Caco-2 (cell line): ENCODE measurements at places on chromosomes 4 and X.
A peak's percentile ranks its signal among the peaks of the same experiment; 100 is the strongest.

DNA sequence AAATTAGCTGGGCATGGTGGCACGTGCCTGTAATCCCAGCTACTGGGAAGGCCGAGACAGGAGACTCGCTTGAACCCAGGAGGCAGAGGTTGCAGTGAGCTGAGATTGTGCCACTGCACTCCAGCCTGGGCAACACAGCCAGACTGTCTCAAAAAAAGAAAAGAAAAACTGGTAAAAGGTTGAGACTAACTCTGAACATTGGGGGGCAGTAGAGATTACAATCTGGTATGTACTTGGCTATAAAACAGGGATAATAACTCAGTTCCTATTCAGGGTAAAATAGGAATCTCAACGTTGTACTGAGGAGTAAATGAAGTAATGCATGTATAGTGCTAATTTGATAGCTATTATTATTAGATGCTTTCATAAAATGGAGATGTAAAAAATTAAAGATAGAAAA is 12.5 kb upstream of the KLF8 start:
- no peak for DNase-seq

- peak; percentile 2 for DNase-seq
These were observed 108.6 kb downstream of the TBL1X start for GRCh38 chrX:9573282-9574106.

DNA sequence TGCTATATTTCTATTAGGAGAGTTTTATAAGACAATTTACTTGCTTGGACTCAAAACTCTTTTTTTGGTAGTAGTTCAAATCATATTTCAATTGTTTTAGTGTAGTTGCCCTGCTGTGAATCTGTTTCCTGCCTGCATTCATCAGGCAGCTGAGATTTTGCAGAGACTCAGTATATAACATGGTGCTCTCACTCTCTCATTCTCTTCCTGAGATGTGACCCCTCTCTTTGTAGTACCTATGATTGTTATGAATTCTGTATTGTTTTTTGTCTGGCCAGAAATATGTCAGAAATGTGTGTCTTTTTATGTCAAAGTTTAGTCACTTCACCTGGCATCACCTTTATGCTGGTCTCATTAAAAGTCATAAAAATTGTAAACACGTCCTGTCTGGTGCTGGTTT is 374.0 kb downstream of the RAPGEF2 start:
- no peak for DNase-seq

GRCh38 chr4:169215656-169216055 is 55.1 kb downstream of the SH3RF1 start:
- no peak for DNase-seq

- DNase-seq, result no peak
These were observed 182.9 kb downstream of the COX18 start for GRCh38 chr4:72886602-72887001.

DNA sequence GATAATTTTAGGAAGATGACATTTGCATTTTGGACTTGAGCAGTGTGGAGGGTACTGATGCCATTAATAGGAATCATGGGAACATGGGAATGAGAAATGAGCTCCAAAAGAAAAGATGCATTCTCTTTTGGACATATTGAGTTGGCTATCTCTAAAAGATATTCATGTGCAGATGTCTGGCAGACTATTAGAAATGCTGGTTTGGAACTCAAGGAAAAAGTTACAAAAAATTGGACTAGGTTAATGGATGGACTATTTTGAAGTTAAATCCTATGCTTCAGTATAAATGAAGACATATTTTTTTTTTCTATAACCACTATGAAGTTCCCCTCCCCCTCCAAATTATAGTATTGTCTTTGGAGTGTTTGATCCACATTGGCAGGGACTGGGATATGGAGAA is 3.6 kb upstream of the LIMCH1 start:
- no peak for DNase-seq

GRCh38 chr4:42471896-42472295 is 74.6 kb downstream of the SHISA3 start:
- no peak for DNase-seq

DNA sequence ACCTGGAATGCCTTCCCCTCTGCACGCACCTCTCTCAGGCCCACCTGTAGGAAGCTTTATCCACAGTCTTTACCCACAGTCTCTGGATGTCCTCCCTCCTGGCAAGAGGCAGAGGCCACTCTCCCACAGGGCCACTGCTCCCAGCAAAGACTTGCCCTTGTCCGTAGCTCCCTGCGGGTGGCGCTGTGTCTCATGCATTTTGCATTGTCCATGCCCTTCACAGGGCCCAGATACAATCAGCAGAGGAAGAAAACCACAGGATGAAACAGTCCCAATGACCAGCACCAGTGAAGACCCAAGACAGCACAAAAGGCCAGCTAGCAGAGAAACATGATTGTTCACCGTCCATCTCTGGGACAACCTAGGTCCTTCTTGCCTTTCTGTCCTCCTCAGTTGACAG is 2.1 kb upstream of the NSG1 start:
- DNase-seq, result no peak

- peak; percentile 30 for DNase-seq
These were observed 379.7 kb downstream of the TLL1 start for GRCh38 chr4:166252487-166253402.

GRCh38 chr4:11647433-11647832 is 218.7 kb upstream of the HS3ST1 start:
- DNase-seq, result no peak

GRCh38 chr4:121243485-121243884 is 79.4 kb upstream of the TNIP3 start:
- no peak for DNase-seq

GRCh38 chr4:84238247-84239090 is 260.6 kb downstream of the NKX6-1 start:
- DNase-seq, result no peak

DNA sequence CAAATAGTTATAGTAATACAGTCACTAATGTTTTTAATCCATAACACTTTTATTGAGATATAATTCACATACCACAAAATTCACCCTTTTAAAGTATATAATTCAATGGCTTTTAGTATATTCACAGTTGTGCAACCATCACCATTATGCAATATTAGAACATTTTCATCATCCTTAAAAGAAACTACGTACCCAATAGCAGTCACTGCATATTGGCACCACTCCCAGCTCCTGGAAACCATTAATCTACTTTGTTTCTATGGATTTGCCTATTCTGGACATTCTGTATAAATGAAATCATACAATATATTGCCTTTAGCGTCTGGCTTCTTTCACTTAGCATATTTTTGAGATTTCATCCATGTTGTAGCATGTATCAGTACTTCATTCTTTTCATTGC is 99.3 kb downstream of the AMMECR1 start:
- no peak for DNase-seq

GRCh38 chrX:143634309-143634662 is 1.6 kb downstream of the SLITRK4 start:
- DNase-seq, result no peak

DNA sequence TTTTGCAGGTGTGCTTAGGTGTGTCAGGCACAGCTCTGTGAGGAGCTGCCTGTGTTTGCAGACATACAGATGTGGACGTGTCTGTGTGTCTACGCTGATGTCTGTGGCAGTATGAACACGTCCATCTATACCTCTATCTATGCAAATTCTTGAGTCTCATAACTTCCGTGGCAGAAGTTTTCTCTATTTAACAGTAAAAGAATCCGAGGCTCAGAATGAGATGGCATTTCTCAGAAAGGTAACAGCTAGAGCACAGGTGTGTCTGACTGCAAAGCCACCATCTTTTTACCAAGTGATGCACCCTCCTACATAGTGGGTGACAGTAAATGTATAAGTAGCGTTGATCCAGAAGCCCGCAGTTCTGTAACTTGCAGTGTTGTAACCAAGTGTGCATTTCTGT is 39.9 kb upstream of the CYP4V2 start:
- DNase-seq, result no peak

GRCh38 chr4:123068081-123068480 is 145.7 kb upstream of the NUDT6 start:
- no peak for DNase-seq

- DNase-seq, result no peak
These were observed 35.8 kb downstream of the LRP2BP start for GRCh38 chr4:185359767-185360446.

DNA sequence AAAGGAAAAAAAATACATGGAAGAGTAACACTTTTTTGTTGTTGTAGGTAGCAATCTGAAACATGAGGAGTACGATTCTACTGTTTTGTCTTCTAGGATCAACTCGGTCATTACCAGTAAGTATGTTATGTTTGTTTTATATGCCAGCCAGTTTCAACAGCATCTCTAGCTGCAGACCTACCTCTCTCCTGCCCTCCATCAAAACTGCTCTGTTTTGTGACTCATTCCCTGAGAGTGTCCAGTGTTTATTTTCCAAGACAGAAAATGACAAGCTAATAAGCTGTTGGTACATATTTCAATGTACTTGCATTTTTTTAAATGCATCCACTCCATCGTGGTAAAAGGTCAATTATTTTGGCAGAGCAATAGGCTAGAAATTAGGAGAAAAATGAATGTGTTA is 347 bp downstream of the AMTN start:
- DNase-seq, result no peak

DNA sequence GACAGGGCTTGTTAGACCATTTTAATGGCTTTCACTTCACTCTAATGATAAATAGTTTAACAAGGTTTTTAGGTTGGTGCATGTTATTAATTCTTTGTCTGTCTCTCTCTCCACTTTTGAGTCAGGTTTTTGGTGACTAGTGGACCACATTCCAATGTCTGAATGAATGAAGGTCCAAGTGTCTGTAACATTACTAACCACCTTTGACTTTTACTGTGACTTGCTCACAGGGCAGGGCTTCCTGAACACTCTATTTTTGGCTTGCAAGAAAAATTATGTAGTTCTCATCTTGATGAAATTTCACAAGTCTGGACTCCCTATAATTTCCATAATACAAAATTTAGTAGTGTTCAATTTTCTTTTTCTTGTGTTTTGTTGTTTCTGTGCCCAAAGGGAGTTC is 78.9 kb upstream of the BMPR1B start:
- no peak for DNase-seq

DNA sequence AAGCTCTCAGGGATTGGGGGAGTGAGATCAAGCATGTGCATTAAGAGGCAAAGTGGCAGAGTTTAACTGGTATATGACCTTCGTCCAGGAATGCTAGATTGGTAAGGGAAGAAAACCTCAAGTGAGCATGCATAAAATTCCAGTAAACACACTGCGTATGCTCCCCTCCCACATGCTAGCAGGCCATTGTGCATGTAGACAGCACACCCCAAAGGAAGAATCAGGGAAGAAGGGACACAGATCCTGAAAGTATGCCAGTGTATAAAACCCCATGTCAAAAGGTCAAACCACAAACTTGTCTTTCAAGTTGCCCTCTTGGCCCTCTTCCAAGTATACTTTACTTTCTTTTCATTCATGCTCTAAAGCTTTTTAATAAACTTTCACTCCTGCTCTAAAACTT is 405.2 kb upstream of the CNKSR2 start:
- DNase-seq, result no peak

DNA sequence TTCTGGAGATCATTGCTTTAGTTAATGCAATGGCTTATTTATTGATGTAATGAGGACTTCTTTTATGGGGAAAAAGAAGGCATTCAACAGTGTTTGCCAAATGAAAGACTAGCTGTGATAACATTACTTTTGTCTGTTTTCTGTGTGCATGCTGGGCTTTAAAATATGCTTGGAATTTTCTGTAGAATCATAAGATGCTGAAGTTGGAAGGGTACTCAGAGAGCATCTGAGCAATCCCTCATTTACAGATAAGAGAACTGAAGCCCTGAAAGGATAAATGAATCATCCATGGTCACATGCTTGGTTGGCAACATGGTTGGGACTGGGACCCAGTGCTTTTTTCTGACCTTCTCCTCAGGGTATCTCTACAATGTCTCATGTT is 31.4 kb upstream of the PITX2 start:
- no peak for DNase-seq

DNA sequence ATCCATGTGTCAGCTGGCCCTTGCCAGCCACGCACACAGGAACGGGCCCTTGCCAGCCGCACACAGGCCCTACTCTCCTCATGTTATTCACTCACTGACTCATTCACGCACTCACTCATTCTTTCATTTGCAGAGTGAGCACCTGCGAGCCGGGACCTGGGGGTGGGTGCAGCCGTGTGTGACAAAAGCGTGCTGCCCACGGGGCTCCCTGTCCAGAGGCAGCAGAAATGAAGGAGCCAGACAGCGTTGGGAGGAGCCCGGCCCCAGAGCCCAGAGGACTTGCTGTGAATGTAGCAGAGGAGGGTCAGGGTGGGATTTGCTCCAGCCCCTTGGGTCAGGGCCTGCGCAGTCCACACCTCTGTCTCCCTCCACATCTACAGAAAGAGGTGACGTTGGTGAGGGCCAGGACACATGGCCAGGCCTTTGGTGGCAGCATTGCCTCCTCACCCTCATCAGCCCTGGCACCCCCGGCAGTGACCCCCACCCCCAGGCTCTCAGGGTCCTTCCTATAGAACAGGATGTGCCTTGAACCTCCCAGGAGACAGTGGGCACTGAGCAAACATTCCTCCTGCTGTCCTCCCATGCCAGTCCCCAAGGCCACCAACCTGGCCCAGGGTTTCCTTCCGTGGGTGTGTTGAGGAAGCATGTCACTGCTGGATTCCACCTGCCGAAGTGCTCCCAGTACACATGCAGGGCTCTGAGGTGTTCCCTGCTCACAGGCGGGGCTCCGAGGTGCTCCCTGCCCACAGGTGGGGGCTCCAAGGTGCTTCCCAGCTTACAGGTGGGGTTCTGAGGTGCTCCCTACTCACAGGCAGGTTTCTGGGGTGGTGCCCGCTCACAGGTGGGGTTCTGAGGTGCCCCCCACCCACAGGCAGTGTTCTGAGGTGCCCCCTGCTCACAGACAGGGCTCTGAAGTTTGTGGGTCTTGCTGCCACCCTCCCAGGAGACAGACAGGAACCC is 105.7 kb downstream of the HMX1 start:
- no peak for DNase-seq

GRCh38 chr4:122861172-122861943 is 34.7 kb downstream of the FGF2 start:
- DNase-seq, result no peak

DNA sequence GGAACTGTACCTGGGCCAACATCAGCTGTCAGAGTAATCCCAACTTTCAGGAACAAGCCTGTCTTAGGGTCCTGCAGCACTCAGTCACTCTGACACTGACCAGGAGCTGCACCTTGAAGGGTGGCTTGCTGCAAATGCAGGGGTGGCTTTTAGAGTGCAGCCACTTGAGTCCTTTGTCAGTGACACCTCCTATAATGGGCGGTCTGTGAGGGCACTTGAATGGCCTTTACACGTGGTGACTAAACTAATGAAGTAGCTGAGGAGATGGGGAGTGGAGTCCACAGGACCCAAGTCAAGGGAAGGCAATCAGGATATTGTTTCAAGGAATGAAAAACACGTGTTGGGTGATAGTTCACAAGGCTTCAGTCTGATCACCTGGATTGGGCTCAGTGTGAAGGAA is 11.1 kb upstream of the LNX1 start:
- DNase-seq, result no peak

GRCh38 chrX:115345615-115346014 is 56.1 kb downstream of the LUZP4 start:
- DNase-seq, result no peak
